Daoy (cell line): ENCODE measurements at places on chromosomes 5 and 9.

GRCh38 chr5:14400085-14400484, 181.5 kb upstream of the OTULINL start:
- DNase-seq = peak; percentile 59

- peak; percentile 43 for DNase-seq
Observed at GRCh38 chr5:154077696-154078095, 38.9 kb downstream of the MFAP3 start.

- DNase-seq = no peak
Observed at GRCh38 chr5:82296929-82297328, 18.8 kb upstream of the RPS23 start.

- peak; percentile 74 for DNase-seq
Observed at GRCh38 chr5:149834246-149834855, 104.2 kb downstream of the PPARGC1B start.

DNA sequence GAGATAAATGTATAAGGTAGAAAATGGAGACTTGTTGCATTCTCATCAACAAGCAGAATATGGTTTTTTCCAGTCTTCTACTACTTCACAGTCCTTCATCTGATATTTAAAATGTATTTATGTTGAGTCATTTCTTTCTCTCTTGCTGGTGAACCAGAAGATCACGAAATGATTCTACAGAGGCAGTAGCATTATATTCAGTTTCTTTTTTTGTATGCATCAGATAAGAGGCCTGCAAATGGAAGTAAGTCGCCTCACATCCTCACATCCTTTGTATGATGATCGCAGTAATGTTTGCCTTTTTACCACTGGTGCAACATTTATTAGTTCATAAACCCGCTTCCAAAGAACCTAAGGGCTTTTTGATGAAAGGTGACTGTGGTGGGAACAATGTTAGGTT, 22.1 kb upstream of the IL13 start:
- no peak for DNase-seq

GRCh38 chr5:74081126-74081525, 455.1 kb downstream of the ARHGEF28 start:
- no peak for DNase-seq

DNA sequence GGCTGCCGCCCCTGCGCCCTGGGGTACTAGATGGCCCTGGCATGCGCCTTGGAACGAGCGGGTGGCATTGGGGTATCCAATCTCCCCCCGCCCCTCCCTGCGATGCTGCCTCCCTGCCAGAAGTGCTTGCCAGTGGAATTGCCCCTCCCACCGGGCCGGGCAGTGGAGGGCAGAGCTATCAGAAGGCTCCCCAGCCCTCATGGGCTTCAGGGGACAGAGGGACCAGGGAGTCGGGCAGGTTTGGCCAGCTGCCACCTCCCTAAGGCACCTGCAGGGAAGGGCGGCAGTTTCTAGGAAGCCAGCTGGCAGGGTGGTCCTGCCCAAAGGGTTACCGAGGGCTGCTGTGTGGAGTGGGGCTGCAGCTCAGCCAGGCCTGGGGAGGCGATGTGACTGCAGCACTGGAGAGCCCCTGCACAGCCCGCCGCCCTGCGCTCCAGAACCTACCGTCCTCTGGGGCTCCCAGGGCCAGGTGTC, 52.8 kb upstream of the EGFL7 start:
- DNase-seq = no peak

- DNase-seq = no peak
Observed at GRCh38 chr9:84230355-84231145, 110.0 kb downstream of the SLC28A3 start.
